ENCODE measurements at places on chromosomes 4 and X.

GRCh38 chr4:19945501-19945900 is 306.2 kb upstream of the SLIT2 start:
- no peak for DNase-seq

- DNase-seq = peak; percentile 2
These were observed 418.2 kb downstream of the STIM2 start for GRCh38 chr4:27278615-27279375.

DNA sequence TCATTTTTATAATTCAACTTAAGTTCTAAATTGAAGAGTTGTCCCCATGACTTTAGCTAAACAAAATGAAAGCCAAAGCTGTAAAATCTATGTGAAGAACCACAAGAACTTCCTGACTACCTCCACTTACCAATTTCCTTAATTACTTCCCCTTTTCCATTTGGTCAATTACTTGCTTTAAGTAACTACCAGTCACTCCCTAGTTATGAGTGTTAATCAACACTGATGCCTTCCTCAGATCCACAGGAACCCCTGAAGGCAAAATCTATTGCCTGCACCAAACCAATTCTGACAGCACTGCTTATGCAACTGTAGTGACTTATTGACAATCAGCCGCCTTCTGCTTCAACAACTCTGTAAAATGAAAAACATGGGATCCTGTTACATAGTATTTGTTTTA is 10.5 kb downstream of the RBMX start:
- DNase-seq = no peak

DNA sequence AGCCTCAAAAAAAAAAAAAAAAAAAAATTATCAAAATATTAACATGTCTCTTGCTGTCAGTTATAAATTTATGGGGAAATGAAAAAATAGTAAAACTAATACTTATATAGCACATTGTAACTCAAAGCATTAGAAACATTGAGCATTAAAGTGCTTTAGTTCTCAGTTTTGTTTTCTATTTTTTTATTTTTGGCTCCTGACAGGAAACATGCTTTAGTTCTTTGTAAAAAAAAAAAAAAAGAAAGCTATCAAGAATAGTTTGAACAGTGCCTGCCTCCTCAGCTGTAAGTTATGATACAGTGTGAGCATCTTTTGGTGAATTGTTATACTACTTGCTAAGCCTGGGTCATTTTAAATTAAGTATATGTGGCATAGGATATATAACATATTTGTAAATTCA is 5.1 kb upstream of the CENPC start:
- DNase-seq = no peak

DNA sequence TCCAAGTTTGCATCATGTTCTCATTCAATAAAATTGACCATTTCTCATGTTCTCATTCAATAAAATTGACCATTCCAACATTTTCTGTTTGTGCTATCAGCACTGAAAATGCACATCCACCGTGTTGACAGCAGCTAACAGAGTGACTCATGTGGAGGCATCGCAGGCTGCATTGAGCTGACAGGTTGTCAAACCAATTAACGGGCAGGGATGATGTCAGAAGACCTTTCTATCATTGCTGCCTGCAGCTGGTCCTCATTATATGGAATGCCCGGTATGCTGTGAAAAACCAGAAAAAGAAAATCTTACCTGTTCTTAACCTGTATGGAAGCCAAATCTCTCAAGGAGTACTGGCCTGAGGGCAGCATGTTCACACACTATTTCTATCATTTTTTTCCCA is 202.0 kb downstream of the SMIM20 start:
- peak; percentile 8 for DNase-seq

DNA sequence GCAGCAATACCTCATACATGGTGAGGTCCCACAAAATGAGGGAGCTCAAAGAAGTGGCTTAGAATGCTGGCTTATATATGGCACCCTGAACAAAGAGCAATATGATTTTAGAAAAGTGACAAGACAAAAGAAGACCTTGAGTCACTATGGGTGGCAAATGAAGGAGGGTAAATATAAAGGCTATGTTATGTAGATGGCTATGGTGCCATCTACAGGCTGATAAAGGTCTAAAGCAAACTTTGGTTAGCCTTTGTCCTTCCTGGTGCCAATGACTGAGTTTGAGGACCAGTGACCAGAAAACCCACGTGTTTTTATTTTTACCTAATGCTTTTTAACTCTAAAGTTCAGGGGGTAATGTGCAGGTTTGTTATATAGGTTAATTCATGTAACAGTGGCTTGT is 151.8 kb downstream of the CCNG2 start:
- DNase-seq = peak; percentile 25

DNA sequence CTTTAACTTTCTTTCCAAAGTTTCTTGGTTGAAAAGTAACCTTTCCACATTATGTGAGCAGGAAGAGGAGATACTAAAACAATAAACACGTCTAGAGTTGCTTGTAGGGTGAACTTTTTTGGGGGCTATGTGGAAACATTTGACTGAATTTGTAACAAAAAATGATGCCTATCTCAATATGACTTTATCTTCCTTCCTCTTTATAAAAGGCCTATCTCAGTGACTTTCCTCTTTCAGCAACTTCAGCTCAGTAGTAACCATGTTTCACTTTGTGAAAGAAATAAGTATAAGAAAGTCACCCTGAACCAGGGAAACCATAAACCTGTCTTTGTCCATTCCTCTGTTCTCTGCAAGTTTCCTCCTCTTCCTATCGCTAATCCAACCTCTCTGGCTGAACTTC is 124.7 kb upstream of the TMEM164 start:
- DNase-seq = no peak

DNA sequence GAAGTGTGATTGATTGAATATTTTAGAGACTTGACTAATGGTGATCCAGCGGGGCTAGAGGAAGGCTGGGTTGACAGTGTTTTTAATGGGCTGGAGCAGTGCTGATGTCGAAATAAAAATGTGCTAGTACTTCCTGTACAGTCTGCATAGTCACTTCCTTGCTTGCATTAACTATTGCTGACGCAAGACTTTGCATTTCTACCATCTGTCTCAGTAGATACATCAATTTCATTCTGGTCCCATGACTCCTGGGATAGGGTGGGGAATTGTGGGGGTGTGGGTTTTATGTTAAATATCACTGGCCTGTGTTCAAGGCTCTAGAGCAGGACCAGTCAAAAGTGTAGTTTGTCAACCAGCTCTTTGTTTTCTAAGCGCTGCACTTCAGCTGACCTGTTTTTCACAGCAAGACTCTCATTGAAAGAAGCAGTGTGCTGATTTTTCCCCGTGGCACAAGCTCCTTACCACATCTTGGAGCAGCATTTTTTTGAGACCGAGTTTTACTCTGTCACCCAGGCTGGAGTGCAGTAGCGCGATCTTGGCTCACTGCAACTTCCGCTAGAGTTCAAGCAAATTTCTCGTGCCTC is 35.2 kb upstream of the PHEX start:
- peak; percentile 86 for DNase-seq

DNA sequence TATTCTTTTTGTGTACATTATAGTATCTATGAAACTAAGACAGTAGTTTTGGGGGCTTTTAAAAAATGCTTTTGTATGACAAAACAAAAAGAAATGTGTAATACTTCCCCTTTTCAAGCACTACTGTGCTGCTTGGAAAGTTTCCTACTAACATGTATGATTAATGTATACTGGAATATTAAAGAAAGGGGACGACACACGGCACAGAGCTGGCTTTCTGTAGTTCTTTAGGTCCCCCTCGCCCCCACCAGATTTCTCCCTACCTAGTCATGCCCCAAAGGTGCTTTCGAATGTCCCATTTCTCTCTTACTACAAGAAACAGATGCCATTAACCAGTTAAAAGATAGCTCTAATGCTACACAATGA is 1.6 kb upstream of the AP1S2 start:
- DNase-seq = no peak

- DNase-seq = no peak
These were observed 170.6 kb downstream of the KDR start for GRCh38 chr4:54954656-54955388.

DNA sequence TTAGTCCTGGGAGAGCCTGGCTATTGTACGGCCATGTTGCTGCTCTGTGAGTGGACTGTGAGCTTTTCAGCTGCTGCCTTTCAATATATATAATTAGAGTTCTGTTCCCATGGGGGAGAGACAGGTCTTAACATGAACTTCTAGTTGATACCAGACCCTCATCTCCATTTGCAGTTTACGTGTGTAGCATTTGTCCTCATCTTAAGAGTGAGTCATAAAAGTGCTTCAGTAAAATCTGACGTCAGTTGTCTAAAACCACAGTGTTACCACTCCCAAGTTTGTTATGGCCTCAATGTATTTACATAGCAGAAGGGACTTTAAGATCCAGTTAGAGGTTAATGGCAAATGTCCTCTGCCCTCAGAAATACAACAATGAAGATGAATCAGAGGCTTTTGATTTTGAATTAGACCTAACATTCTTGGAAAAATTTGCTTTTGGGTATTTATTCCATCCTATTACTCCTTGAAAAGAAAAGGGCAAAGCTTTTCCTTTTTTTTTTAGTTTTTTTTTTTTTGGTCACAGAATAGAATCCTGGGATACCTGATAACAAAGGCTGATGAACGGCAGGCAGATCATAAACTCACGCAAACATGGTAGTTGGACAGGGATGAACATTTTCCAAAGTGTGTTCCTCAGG is 38.6 kb downstream of the PHOX2B start:
- peak; percentile 68 for DNase-seq

DNA sequence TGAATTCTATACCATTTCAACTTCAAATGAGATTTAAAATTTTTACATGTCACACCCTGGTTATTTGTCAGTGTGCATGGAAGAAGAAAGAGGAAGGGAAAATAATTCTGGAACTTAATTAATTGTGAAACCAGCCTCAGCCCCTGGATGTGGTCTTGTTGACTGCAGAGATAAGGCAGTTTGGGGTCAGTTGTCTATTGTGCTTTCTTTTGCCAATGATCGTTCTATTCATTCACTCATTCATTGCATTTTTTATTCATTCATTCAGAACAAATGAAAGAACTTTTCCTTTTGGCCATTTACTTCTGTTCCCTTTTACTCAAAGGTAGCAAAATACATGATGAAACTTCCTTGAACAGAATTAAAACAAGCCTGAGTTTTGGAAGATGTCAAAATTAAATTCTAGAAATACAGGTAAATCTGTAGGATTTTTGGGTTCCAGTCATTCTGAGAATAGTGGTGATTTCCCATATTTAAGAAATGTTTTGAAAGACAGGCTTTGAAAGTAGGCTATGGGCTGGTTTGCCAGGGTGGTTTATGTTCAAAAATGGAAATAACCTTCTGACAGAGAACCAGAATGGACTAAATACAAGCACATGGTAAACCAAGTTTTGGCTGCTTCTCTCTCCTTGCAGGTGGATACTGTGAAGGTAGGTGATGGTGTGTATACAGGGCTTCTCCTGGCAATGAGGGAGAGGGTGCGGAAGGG is 35.7 kb downstream of the PARM1 start:
- no peak for DNase-seq

- no peak for DNase-seq
These were observed 28.3 kb downstream of the DOCK11 start for GRCh38 chrX:118523920-118524319.

Measured in amniotic epithelial cell (primary cell).